ENCODE measurements at places on chromosomes 3 and 15. TPM values are rescaled to one million over a fixed set of nuclear protein-coding genes. Genes with fewer than 3 reads are reported as not detected.

Gene CYP1A2
- total RNA-seq, result not detected

DNA sequence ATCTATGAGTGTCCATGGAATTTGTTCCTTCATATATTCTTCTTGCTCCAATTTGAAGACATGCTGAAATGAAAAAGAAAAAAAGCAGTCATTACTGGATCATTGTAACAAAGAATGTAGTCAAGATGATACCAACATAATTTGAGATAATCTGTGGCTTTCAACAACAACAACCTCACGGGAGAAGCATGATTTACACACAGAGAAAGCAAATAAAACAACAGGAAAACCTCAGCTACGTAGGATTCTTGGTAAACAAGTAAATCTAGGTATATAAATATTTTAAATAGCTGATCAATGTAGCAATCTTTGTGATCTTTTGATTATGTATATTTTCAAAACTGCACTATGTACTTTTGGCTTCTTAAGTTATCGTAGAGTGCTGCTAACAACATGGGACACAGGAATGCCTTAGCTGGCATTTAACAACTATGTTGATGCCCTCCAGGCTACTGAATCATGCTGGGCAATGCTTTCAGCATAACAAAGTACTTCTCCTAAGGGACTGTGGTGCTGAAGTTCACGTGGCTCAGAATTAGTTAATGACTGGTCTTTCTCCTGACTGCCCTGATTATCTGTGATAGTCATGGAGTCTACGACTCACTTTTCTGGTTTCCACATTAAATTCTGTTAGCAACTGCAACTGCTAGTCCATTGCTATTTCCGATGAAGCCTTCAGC, 96.5 kb upstream of the MYO5C start:
- no peaks in the 10 kb centered on the region for H3K27me3 ChIP-seq
- DNase-seq, result no peak
- no peak overlapping the region for H3K4me3 ChIP-seq

- H3K27me3 ChIP-seq, result no peaks in the 10 kb centered on the region
- peaks cover 3% of the 10 kb centered on the region for H3K36me3 ChIP-seq
- no peaks in the 10 kb centered on the region for H3K4me1 ChIP-seq
Observed at GRCh38 chr15:64686130-64686735, 89.2 kb downstream of the RBPMS2 start.

DNA sequence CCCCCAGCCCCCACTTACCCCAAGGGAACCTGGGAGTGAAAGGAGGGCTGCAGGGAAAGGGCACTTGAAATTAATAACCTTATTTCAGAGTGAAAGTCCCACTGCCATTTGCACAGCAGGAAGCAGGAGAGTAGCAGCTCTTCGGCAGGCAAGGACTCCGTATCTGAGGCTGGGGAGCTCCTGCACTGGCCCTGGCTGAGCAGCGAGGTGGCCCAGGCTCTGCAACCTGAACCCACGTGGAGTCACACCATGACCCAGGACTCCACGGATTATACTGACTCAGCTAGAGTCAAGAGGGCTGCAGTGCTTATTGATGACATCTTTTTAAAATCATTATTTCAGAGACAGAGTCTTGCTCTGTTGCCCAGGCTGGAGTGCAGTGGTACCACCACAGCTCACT, 214.5 kb downstream of the XXYLT1 start:
- no peak for DNase-seq
- H3K36me3 ChIP-seq, result no peaks in the 10 kb centered on the region
- no peak overlapping the region for H3K4me3 ChIP-seq
- no peaks in the 10 kb centered on the region for H3K4me1 ChIP-seq

DNA sequence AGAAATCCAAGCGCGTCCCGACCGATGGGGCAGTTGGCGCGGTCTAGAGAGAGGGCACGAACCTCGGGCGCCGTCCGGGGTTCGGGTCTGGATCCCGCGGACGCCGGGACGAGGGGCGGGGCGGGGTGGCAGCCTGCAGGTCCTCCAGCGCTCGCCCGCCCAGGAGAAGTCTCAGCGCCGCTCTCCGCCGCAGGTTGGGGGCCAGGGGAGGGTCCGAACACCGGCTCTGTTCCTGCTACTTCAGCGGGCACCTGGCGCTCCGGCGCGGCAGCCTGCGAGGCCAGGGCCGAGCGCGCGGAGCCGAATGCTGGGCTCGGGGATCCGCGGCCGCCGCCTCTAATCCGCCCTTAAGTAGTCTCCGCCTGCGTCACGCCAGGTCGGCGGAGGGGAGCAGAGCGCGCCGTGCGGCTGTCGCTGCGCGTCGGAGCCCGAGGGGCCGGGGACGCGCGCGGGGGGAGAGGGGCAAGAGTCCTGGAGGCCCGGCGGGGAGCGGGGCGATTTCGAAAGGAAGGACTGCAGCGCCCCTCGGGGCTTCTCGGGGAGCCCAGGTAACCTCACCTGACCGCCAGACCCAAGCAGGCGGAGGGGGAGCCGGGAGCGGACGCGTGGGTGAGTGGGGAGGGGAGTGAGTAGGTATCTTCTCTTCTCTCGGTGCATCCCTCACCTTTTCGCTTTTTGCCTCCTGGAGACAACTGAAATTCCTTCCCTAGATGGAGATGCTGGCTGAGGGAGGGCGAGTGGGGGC, at the start of gene GJD2:
Gene GJD2, minus strand, starts transcription at position 325 of the 745 bp plus-strand sequence. CDS start 510 bp downstream, outside the sequence.
- peak; percentile 41 for DNase-seq
- H3K36me3 ChIP-seq, result no peaks in the 10 kb centered on the region

DNA sequence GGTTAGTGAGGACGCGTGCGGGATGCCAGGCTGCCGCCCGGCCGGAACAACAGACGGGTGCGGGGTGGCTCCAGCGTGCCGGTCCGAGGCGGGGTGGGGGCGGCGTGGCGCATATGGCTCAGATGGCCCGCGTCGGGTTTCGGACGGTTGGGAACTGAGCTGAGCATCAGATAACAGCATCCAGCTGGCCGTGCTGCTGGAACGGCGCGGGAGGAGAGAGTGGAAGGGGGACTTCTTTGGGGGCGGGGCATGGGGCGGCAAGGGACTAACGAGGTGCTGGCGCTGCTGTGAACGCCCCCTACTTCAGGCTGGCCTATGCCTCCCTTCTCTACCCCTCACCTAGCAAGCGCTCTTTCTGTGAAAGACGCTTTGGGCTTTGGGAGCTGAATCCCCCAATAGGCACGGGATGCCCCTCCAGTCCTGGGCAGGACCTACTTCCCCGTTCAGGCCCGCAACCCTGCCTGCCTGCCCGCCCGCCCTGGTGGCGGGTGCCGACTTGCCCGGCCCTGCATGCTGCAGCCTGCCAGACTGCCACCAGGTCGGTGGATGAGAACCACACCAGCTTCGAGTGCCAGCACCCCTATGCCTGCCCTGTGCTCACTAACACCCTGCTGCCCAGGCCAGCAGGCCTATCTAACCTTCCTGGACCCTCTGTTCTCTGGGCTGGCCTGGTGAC, 542 bp downstream of the INKA1 start:
- H3K27me3 ChIP-seq, result peaks cover 13% of the 10 kb centered on the region
- peaks cover 28% of the 10 kb centered on the region for H3K4me1 ChIP-seq
- H3K36me3 ChIP-seq, result no peaks in the 10 kb centered on the region
- peak overlapping the region; percentile 83 for H3K4me3 ChIP-seq

DNA sequence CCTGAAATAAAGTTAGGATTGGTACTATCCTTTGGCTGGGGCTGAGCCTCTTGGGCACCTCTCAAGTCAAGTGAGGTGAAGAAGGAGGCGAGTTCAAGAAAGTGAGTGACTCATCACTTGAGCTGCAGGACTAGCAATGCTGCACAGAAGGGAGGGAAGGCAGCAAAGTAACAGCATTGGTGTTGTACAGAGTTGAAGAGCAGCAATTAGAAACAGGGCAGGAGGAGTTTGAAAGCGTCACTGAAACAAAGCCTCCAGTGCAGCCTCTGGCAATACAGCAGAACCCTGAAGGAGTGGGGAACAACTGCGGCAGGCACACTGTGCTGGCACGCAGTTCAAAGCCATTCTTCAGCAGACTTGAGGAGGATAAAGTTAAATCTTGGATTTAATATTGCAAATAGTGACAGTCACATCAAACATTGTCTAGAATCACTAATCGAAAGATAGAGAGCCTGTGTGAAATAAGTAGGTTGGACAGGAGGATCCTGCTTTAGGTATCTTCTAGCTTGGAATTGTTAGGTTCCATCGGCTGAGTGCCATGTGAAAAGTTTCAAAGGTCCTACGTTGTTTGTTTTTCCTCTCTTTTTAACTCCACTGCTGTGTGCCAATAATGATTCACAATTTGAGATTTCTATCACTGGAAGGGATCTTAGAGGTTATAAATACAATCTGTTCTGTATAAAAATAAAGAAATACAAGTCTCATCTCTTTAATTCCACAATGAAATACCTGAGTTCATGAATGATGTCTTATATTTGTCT, 479.8 kb downstream of the NAALADL2 start:
- H3K4me3 ChIP-seq, result no peak overlapping the region
- H3K36me3 ChIP-seq, result no peaks in the 10 kb centered on the region
- H3K27me3 ChIP-seq, result no peaks in the 10 kb centered on the region

GRCh38 chr3:17745894-17746293, 3.5 kb upstream of the TBC1D5 start:
- no peak for DNase-seq
- H3K4me3 ChIP-seq, result no peak overlapping the region
- no peaks in the 10 kb centered on the region for H3K27me3 ChIP-seq
- H3K36me3 ChIP-seq, result no peaks in the 10 kb centered on the region
- H3K27ac ChIP-seq, result no peak overlapping the region
- peaks cover 15% of the 10 kb centered on the region for H3K4me1 ChIP-seq

All from hepatocyte (in vitro differentiated cells).